ENCODE measurements at places on chromosomes 12 and 14.

GRCh38 chr12:62320054-62320453 lies 59.9 kb downstream of the USP15 start:
- no peak for DNase-seq

- DNase-seq: no peak
Observed at GRCh38 chr12:132343294-132344004, 14.1 kb upstream of the GALNT9 start.

- DNase-seq: no peak
Observed at GRCh38 chr14:76777721-76778120, 16.5 kb downstream of the VASH1 start.

DNA sequence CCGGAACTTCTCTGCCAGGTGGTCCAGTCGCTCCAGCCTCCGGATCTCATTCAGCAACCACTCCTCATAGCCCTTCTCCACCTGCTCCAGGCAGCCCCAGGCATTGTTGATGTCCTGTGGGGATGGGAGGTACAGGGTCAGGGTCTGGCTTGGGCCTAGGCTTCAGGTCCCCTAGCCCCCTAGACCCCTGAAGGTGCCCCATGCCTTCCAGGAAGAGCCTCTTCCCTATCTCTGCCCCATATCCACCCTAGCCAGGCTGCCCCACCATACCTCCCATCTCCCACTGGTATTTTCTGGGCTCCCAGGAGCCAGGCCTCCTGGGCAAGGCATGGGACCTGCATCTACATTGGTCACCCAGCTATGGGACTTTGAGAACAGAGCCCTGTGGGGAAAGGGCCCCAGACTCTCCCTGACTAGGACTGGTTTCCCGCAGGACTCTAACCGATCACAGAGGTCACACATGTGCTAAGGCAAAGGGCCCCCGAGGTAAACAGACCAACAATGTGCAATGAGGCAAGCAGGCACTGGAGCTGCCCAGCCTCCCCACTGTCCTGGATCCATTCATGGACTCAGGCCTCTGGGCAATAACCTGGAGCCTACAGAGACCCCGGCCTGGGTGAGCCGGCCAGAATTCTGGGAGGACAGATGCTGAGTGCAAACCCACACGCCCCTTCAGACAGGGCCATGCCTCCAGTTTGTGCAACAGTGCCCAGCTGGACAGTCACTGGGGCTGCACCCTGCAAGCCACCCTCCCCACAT lies 88.8 kb downstream of the ACTN1 start:
- DNase-seq: no peak

GRCh38 chr12:4084573-4084972 lies 189.0 kb upstream of the CCND2 start:
- DNase-seq: no peak

- DNase-seq: no peak
Observed at GRCh38 chr14:51533160-51533559, 118.5 kb upstream of the FRMD6 start.

DNA sequence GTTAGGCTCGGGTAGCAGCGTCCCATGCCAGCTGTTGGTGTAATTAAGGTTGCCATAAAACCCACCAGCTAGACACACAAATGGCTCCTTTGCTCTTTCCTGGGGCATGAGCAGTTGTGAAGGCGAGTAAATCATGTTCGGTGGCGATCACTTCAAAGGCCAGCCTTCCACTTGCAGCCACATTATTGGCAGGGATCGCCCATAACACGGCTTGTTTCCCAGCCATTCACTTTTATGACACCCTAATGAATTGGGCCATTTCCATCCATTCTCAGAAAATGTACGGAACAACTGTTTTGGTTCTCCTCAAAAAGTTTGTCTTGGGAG lies 63.4 kb downstream of the BEGAIN start:
- no peak for DNase-seq
